ENCODE measurements at places on chromosomes 6 and 20.

- DNase-seq = no peak
These were observed 29.1 kb upstream of the SGK1 start for GRCh38 chr6:134346932-134347545.

GRCh38 chr20:58097429-58097828, 131.0 kb downstream of the ANKRD60 start:
- no peak for DNase-seq

DNA sequence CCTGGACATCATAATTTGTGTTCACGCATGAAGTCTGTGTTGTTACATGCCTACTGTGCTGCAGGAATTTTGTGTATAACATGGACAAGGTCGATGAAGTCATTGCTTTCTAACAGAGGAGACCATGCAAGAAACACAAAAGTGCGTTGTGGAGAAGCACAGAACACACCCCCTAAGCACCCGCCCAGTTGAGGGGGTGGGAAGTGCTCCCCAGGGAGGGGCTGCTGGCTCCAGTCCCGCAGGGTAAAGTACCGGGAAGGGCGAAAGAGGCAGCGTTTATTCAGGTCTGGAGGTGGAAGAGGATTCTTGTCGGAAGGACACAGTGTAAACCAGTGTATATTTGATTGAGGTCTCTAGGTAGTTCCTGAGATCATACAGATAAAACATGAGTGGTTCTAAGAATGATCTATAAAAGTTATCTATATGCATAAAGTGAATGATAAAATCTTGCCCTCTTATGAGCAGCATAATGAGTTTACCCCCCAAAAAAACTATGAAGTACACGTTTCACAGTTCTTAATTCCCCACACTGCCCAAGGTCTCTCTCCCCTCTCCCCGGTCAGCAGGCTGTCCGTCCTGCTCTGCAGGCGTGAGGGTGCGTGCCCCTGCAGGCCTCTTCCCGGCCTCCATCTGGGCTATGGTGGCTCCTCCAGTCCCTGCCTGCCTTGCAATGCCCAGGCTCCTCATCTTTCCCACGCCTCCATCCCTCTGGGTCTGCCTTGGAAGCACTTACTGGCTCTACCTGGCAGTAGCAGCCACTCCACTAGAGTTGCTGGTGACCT, 159.7 kb downstream of the THBS2 start:
- DNase-seq = no peak

DNA sequence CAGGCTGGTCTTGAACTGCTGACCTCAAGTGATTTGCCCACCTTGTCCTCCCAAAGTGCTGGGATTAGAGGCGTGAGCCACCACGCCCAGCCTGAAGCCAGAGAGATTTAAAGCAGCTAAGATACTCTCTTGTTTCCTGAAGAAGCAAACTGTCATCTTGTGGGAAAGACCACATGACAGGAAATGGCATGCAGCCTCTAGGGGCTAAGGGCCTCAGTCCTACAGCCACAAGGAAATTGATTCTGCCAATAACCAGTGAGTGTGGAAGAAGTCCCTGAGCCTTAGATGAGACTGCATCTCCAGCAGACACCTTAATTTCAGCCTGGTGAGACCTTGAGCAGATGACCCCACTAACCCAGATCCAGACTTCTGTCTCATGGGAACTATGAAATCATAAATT, 40.9 kb downstream of the KIZ start:
- DNase-seq = no peak

DNA sequence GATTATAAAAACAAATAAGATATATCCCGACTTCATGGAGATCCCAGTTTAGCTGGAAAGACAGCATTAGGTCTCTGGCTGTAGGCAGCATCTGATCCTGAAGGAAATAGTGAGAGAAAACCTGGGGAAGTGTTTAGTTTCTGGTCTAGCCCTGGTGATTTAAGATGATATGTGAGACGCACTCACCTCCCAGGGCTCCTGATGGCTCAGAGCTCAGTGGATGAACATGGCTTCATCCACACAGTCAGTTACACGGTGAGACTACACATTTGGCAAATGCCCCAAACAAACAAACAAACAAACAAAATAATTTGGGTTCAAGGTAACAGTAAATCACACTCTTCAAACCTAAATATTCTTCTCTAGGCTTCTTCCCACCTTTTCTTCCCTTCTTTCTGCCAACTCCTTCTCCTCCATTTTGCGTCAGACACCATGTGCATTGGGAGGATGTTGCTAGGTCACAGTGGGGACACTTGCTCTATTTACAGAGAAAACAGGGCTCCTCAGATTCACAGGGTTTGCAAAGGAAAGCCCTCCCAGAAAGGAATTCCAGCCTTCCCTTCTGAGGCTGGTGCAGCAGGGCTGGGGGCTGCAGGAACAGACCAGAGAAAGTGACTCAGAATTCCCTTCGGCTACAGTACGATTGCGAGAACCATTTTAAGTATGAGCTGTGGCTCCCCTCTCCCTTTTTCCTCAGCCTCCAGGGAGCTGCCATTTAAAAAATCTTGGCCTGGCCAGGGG, 59.6 kb upstream of the SALL4 start:
- DNase-seq = no peak

GRCh38 chr20:52410182-52410647, 218.6 kb upstream of the ZFP64 start:
- DNase-seq = peak; percentile 55

GRCh38 chr6:79468587-79468986, 68.6 kb downstream of the LCA5 start:
- no peak for DNase-seq

DNA sequence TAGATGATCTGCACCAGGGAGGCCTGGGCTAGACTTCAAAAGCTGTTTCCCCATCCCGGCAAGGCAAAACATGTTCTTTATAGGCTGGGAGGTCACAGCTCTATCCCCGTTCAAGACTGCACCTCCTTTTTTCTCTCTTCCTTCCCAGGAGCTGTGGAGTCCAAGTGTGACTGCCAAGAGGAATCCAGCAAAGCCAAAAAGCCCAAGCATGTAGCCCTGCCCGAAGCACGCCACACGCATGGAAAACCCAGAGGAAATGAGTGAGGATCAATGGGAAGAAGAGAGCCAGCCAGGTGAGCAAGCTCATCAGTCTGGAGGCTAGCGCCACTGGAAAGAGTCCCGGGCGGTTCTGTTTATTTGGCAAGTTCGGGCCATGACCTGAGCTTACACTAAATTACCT, 240.4 kb downstream of the PRL start:
- DNase-seq = no peak

- no peak for DNase-seq
These were observed 48.7 kb upstream of the FOXQ1 start for GRCh38 chr6:1263039-1263849.

DNA sequence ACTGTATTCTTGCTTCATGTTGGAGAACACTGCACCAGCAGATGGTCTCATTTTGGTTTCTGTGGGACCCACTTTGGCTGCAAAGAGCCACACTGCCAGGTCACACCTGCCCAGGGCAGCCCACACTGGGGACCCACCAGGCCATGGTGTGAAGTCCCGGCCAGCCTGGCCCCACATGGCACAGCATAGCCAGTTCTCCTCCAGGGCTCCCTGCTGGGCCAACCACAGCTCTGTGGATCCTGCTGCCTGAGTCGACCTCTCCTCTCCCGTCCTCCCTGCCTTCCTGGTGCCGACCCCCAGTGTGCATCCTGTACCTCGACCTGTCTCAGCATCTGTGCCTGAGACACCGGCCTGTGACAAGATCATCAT, 3.0 kb downstream of the ARFRP1 start:
- no peak for DNase-seq

GRCh38 chr20:19858466-19859371, 100.7 kb downstream of the RIN2 start:
- no peak for DNase-seq

- no peak for DNase-seq
These were observed 5.5 kb downstream of the CDK19 start for GRCh38 chr6:110809792-110810191.

GRCh38 chr20:19501476-19502115, 256.5 kb upstream of the RIN2 start:
- DNase-seq = no peak

DNA sequence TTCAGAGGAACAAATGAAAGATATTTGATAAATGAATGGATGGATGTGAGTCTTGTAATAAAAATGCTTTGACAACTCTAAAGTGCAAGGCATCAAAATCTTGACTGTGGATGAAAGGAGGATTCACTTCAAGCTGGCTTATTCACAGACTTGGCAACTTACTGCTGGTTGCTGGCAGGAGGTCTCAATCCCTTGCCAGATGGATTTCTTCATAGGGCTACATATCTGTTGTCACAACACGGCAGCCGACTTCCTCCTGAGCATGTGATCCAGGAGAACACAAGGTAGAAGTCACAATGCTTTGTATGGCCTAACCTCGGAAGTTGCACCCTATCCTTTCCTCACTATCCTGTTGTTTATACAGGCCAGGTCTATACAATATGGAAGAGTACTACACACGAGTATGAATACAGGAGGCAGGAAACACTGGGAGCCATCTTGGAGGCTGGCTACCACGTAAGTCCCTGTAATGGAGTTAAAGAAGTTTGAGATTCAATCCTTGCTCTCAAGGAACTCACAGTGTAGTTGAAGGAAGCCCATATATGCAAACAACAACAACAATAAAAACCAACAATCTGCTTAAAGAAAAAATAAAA, 97.9 kb downstream of the ID4 start:
- no peak for DNase-seq

DNA sequence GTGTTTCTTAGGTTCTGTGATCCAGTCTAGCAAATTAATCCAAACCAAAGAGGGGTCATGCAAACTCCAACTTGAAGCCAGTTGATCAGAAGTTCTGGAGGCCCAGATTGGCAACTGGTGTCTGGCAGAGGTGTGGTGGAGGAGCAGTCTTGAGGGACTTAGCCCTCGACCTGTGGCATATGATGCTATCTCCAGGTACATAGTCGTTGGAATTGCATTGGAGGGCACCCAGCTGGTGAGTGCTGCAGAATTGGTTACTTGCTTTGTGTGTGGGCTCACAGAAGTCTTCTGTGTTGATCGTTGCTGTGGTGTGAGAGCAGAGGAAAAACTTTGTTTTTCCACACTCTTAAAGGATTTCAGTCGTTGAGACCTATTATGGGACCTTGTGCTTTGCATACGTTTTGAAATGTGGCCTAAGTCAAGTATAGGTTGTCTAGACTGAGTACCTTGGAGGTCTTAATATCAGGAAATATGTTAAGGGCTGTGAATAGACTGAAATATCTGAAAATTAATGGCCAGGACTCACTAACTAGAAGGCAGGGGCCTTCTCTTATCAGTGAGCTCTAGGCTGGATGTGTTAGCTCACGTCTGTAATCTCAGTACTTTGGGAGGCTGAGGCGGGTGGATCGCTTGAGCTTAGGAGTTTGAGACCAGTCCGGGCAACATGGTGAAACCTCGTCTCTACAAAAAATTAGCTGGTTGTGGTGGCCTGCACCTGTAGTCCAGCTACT, 7.8 kb downstream of the PANK2 start:
- DNase-seq = no peak

- DNase-seq = no peak
These were observed 66.6 kb downstream of the PRND start for GRCh38 chr20:4788314-4788713.

GRCh38 chr6:42916288-42916687, 435 bp downstream of the PTCRA start:
- no peak for DNase-seq

- DNase-seq = no peak
These were observed 163.2 kb upstream of the ZNF337 start for GRCh38 chr20:25859649-25860530.

- no peak for DNase-seq
These were observed 1014.9 kb upstream of the GJE1 start for GRCh38 chr6:141117874-141118273.

GRCh38 chr6:151757506-151757955, 50.0 kb upstream of the ESR1 start:
- DNase-seq = no peak

GRCh38 chr6:46293641-46294316, 123.0 kb upstream of the ENPP5 start:
- no peak for DNase-seq

- peak; percentile 75 for DNase-seq
These were observed 117.9 kb downstream of the SIM1 start for GRCh38 chr6:100346828-100347227.

DNA sequence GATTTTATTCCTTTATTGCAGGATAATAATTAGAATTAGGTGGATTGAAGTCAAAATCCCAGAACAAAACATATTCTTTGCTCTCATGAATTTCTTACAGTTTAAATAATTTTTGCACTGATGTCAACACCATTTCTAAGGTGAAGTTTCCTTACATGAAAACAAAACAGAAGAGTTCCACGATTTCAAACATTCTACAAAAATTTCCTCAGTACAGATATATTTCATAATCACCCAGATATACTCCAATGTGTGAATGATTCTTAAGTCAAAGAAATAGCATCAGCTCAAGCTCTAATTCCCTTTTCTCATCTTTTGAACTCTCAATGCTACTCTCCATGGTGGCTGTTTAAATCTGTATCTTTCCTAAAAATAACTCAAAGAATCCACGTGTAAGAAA, 39.5 kb upstream of the THBS2 start:
- DNase-seq = no peak

- DNase-seq = no peak
These were observed 47.2 kb downstream of the FILIP1 start for GRCh38 chr6:75446241-75446880.

- no peak for DNase-seq
These were observed 50.2 kb upstream of the SENP6 start for GRCh38 chr6:75551367-75551952.

- DNase-seq = no peak
These were observed 41.2 kb downstream of the TMEM14A start for GRCh38 chr6:52712136-52712535.

GRCh38 chr6:17021539-17021889, 80.3 kb upstream of the STMND1 start:
- no peak for DNase-seq

Measured in GM04503 (cell line).